Hepatocyte (in vitro differentiated cells): ENCODE measurements at places on chromosomes 13 and 19. TPM values are rescaled to one million over a fixed set of nuclear protein-coding genes. Genes with fewer than 3 reads are reported as not detected.

DNA sequence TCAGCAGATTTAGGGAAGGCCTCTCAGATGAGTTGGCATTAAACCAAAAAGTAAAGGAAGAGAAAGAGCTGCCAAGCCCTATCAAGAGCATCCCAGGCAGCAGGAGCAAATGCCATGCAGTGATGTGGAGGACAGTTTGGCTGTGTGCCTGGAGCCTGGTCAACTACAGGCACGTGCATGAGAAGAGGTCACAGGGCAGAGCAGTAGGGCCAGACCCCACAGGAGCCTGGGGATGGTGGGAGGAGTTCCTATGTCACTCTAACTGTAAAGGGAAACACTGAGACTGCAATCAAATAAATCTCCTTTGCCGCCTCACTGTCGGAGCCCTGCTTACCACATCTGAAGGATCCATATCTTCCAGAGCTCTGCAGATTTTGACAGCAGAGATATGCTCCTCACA lies 240.5 kb downstream of the ENOX1 start:
- H3K27ac ChIP-seq = no peak overlapping the region
- no peaks in the 10 kb centered on the region for H3K36me3 ChIP-seq
- H3K4me3 ChIP-seq = no peak overlapping the region
- no peaks in the 10 kb centered on the region for H3K4me1 ChIP-seq
- H3K27me3 ChIP-seq = no peaks in the 10 kb centered on the region

GRCh38 chr13:44259045-44260027 lies 114.3 kb upstream of the SERP2 start:
- no peaks in the 10 kb centered on the region for H3K36me3 ChIP-seq
- H3K27ac ChIP-seq = no peak overlapping the region
- H3K27me3 ChIP-seq = no peaks in the 10 kb centered on the region
- H3K4me1 ChIP-seq = no peaks in the 10 kb centered on the region

DNA sequence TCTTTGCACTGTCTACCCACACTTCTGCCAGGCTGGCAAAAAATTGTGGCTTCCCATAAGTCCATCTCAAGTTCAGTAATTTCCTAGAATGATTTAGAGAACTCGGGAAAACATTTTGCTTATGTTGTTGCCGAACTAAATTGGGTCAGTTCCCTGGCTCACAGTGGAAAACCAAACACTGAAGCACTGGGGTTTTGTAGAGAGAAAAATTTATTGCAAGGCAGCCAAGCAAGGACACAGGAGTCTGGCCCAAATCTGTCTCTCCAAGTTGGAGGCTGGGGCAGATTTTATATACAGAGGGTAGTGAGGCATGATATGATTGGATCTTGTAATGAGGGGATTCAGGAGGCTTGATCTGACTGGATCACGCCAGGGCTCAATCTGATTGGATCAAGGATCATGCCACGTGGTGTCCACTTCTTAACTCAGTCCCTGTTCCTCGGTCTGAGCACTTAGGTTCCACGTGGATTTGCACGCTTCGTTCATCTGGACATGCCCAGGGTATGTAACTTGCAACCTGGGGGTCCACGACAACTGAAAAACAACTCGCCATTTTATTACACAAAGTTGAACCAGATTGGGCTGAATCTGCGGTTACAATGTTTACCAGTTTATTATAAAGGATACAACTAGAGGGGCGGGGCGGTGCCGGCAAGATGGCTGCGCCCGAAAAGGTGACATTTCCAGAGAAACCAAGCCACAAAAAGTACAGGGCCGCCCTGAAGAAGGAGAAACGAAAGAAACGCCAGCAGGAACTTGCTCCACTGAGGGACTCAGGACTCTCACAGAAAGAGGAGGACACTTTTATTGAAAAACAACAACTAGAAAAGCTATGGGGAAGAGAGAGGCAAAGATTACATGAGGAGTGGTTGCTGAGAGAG lies 7.3 kb downstream of the CD209 start:
- no peak overlapping the region for H3K27ac ChIP-seq
- no peak overlapping the region for H3K4me3 ChIP-seq
- H3K36me3 ChIP-seq = no peaks in the 10 kb centered on the region
- no peak for DNase-seq

GRCh38 chr13:84279166-84279565 lies 396.9 kb upstream of the SLITRK1 start:
- no peak overlapping the region for H3K27ac ChIP-seq
- no peak overlapping the region for H3K4me3 ChIP-seq
- no peaks in the 10 kb centered on the region for H3K36me3 ChIP-seq
- H3K4me1 ChIP-seq = no peaks in the 10 kb centered on the region

The PRODH2 gene
- total RNA-seq = 5.1 and 6.8 TPM in 2 replicates

The SHANK1 gene
- 0.24 and 2.3 TPM in 2 replicates for total RNA-seq

The TMEM272 gene
- 0.16 and 0.20 TPM in 2 replicates for total RNA-seq
